ENCODE measurements at places on chromosomes 6 and 20. TPM values are rescaled to one million over a fixed set of nuclear protein-coding genes. Genes with fewer than 3 reads are reported as not detected.

GRCh38 chr20:32456869-32457478, 98.8 kb downstream of the ASXL1 start:
- DNase-seq: no peak

The CST2 gene
- not detected for total RNA-seq

The ZBTB12 gene
- 11.8 TPM for total RNA-seq

The PTPRA gene
- 57.5 TPM for total RNA-seq

DNA sequence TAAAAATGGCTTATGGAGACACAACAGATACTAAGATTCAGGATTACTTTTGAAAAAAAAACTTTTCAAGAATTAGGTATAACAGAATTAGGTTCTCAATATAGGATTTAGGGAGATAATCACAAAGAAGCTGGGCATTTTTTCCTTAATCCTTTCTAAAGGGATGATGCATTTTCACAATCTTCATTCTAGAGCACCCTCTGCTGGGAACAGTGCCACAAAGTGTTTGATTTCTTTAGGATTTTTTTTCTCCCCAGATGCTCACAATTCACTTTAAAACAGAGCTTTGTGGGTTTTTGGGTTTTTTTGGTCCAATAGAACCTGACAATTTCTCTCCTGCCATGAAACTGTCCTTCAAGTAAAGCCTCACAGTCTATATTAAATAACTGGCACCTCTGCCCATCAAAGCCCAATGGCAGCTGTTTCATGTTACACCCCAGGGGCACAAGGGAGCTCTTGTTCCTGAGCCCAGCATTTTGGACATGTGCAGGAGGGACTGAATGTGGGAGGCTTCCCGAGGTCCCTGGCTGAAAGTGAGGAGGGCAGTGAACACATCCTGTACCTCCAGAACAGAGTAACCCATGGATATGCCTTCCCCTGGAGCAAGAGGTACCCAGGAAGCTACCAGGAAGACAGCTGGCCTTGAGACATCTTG, 39.7 kb downstream of the PREP start:
- DNase-seq: no peak

DNA sequence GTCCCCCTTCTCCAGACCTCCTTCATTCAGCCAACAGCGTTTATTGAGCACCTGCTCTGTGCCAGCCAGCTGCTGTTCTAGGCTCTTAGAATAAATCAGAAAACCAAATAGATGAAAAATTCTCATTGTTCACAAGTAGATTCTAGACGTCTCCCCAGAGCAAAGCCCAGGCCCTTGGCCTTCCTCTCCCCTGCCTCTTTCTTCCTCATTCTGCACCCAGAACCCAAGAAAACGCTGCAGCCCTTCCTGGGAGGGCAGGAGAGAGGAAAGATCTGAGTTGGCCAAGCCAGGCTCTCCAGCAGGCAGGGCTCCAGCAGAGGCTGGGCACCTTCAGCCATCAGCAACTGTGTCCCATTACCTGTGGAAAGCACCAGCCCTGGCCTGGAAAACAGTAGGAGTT, 12.0 kb upstream of the BPI start:
- no peak for DNase-seq

The RFX6 gene
- not detected for total RNA-seq

The TBC1D22B gene
- 15.3 TPM for total RNA-seq

DNA sequence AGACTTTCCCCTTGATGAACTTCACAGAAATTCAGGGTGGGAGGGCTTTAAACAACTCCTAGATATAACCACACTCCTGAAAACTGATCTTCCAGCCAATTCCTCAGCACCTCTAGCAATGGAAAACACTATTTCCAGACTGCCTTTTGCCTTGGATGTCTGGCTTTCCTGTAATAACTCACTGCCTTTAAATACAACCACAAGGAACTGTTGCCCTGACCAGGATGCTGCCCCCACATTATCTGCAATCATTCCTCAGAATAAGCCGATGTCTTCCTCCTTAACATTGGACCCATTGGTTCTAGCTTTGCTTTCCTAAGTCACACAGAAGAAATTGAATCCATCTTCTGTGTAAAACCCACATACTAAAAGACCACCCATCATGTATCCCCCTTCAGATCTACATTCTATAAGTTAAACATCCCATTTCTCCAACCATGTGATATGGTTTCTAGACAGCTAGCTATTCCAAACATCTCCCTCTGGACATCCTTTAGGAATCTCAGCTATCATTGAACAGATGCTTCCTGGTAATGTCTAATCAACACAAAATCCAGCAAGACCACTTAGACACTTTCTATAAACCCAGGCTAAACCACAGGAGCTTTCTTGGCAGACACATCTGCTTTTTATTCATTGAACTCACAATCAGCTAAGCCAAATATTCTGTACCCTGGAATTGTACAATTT, 95.9 kb upstream of the KCNQ5 start:
- DNase-seq: no peak

- DNase-seq: no peak
Observed at GRCh38 chr6:7085911-7086310, 21.9 kb upstream of the RREB1 start.

DNA sequence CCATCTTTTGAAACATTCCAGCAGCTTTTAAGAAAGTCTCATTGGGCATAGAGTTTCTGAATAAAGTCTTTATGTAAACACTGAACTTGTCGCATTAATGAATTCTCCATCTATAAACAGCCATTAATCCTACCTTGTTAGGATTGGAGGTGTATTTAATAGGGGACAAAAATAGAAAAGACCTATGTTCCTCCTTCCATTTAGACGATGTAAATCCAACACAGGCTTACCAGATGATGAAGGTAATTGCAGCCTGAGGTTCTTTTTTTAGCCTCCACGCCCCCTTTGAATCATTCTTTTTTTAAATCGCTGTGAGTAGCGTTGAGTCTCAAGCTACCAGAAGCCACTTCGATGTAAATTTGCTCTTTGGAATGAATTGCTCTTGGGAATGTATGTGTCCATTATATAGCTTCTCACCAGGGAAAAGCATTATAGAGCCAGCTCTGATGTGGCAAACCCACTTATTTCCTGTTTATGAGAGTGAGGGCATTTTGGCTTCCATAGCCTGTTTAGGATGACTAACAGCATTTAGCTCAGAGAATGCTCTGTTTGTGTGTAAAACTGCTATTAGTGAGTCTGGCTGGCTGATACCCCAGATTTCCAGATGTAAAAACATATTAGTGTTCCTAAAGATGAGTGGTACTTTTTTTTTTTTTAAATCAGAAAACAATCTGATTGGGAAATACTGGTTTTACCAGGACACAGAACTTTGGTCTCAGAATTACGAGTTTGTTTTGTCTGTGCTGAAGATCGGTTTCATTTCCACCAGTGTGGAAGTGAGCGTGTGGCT, 74.9 kb upstream of the CLDN20 start:
- no peak for DNase-seq

GRCh38 chr6:4039348-4039747, 39.6 kb downstream of the FAM217A start:
- no peak for DNase-seq

The C6orf58 gene
- not detected for total RNA-seq

DNA sequence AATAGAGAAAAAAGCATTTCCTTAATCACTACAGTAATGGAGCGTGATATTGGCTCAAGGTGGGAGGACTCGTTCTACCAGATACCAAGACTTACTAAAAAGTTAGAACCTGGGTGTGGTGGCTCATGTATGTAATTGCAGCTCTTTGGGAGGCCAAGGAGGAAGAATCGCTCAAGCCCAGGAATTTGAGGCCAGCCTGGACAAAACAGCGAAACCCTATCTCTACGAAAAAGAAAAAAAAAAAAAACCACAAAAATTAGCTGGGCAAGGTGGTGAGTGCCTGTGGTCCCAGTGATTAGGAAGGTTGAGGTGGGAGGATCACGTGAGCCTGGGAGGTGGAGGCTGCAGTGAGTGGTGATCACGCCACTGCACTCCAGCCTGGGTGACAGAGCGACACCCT, 24.0 kb upstream of the ATRN start:
- DNase-seq: no peak

The FAM184A gene
- 1.0 TPM for total RNA-seq
